ENCODE measurements at places on chromosomes 5 and 9.

- DNase-seq = no peak
Measured at GRCh38 chr5:142317753-142318152, 7.1 kb downstream of the SPRY4 start.

DNA sequence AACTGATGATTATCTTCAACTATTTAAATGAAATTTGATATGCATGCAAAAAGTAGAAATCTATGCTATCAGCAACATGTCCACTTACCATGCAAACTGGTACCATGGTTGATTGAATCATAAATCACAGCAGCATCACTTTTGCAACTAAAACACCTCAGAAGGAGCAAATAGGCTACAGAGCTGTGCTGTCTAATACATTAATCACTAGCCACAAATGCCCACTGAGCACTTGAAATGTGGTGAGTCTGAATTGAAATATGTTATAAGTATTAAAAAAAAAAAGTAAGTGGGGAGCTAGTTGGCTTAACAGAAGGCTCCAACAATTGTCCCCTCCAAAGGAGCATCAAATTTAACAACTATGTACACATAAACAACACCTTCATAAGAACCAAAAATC is 112.5 kb downstream of the FAM114A2 start:
- DNase-seq = no peak

- no peak for DNase-seq
Measured at GRCh38 chr5:175457466-175457865, 13.5 kb upstream of the DRD1 start.

GRCh38 chr9:128927731-128928411 is 7.1 kb downstream of the PHYHD1 start:
- peak; percentile 50 for DNase-seq

DNA sequence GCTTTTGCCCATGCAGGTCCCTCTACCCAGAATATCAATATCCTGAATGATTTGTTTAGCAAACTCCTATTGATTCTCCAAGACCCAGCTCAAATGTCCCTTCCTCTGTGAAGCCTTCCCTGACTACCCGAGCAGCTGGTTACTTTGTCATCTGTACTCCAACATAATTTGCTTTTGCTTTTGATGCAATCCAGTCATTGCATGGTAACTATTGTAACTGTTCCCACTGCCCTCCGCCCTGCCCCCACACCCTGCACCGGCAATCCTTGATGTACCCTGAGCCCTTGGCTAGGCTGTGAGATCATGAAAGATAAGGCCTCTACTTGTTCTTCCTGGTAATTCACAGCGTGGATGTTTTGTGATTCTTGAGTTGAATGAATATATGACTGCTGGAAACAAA is 119.9 kb upstream of the BOD1 start:
- DNase-seq = no peak

DNA sequence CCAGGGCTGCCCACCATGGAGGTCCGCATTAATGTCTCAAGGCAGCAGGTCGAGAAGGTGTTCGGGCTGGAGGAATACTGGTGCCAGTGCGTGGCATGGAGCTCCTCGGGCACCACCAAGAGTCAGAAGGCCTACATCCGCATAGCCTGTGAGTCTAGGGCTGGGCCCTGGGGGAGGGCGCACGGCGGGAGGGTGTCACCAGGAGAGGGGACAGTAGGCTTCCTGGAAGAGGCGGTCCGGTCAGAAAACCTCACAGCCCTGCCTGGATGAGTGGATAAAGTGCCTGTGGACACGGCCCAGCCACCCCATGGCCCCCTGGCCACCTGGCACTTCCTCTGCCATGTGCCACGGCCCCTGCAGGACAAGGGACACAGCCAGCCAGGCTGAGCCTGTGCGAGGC is 31.0 kb downstream of the HK3 start:
- DNase-seq = no peak

DNA sequence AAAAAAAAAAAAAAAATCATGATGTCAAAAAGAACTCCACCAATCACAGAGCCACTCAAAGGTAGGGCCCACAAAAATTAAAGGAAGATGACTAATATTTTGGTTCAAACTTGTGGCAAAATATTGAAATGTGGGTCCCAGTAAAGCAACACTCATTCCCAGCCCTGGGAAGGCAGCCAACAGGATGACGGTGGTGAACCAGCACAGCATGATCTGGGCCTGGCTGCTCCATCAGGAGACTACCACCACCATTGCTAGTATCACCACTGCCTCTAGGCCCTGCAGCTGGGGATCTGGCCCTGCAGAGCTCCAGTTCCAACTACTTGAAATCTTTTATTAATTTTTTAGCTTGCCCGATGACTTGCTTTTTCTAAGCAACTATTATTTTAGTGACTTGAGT is 206.8 kb upstream of the ITGA1 start:
- DNase-seq = no peak

DNA sequence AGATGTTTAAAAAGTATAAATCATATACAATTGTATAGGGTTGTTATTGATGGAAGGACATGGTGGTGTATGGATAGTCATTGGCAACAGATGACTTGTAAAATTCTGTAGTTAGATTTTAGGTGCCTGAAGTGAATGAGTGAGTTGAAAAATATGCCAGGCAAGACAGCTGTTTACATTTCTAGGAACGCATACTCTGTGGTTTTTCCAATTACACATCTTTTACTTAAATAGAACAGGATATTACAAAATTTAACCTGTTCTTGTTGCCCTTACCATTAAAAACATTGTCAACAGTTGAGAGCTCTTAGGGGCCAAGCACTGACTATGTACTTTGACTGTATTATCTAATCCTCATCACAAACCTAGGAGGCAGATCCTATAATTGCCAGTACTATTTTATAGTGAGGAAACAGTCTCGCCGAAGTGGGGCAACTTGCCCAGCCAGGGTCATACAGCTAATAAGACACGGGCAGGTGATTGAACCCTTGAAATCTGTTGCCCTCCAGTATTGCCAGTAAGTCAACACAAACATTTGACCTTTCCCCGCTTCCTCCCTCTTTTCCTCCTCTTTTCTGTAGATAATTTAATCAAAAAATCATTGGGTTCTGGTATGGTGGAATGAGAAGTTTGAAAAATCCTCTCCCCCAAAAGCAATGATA is 88.6 kb downstream of the MACROH2A1 start:
- no peak for DNase-seq

GRCh38 chr9:124403246-124403645 is 12.0 kb downstream of the PSMB7 start:
- no peak for DNase-seq

DNA sequence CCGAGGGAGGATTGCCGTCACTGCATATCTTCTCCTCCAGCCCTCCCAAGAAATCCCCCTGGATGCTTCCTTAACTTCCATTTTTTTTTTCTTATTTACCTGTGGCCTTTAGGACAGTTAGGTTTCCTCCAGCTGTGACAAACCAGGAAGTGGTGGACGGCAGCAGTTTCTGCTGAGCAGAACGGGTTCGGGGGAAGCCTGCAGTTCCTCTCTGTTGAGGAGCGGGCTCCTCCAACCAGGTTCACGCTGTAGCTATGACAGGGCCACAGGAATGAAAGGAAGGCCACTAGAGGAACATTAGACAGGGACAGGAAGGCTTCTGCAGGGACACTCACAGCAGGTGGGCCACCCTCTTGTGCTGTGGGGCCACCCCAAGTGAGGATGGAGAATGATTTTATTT is 76.7 kb upstream of the SYK start:
- no peak for DNase-seq

- DNase-seq = no peak
Measured at GRCh38 chr9:98455256-98456155, 200.1 kb upstream of the TBC1D2 start.

- no peak for DNase-seq
Measured at GRCh38 chr5:131277875-131278740, 14.3 kb downstream of the CDC42SE2 start.

DNA sequence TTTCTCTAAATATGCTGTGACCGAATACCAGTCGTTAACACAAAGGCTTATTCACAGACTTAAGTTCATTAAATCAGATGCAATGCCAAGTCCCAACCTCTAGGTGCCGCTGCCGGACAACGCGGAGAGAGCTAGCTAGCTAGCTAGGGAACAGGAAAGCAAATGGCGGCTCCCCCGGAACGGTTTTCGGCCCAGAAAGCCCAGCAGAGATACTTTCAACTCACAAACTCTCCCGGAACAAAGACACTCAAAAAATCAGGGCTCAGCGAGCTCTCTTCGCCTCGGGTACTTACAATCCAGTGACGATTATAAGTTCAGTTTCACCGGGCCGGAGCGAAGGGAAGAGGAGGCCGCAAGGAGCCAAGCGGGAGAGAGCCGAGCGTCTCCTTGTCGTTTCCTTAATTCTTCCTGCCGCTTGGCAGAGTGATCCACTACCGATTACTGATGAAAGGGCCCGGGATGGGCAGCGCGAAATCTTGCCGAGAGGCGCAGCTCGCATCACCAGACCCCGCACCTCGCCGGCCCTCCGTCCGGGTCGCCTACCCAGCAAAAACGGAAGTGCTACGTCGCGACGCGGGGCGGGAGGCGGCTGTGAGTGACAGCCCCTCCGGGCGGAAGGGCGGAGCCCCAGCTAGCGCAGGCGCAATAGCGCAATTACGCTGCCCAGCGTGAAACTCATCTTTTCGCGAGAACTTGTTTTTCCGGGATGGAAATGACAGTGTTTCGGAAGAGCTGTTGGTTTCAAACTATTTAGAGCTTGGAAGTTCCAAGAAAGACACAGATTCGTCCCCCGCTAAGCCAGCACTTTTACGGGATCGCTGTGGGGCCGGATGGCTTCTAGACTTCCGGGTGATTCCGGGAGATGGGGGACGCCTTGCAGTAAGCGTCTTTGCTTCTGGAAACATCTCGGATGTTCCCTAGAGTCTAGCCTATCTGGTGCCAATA is at the start of gene TAF7:
Gene TAF7, minus strand, starts transcription at position 560 of the 945 bp plus-strand sequence. CDS start 740 bp downstream, outside the sequence.
- DNase-seq = peak; percentile 93

DNA sequence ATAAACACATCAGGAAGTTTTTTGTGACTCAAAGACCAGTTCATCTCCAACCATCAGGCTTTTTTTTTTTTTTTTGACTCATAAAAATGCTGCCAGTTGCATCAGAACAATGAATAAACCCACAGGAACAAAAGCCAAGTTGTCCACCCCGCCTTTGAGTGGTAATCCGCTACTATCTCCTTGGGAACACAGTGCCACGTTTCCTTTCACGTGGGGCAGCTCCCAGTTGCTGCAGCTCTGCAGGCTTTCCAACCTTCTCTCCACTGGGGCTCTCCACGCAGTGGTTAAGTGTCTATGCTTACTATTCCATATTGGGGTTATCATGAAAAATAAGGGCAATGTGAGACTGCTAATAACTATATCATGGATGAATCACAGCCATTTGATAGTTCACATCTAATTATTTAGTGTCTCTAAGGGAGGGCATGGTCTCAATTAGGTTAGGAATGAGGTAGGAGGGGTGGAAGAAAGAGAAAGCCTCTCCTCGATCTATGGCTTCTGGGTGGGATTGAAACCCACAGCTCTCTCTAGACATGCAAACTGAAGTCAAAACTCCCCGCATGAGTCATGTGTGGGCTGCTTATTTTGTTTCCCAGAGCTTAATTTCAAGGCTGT is 55.8 kb upstream of the ACTBL2 start:
- no peak for DNase-seq

DNA sequence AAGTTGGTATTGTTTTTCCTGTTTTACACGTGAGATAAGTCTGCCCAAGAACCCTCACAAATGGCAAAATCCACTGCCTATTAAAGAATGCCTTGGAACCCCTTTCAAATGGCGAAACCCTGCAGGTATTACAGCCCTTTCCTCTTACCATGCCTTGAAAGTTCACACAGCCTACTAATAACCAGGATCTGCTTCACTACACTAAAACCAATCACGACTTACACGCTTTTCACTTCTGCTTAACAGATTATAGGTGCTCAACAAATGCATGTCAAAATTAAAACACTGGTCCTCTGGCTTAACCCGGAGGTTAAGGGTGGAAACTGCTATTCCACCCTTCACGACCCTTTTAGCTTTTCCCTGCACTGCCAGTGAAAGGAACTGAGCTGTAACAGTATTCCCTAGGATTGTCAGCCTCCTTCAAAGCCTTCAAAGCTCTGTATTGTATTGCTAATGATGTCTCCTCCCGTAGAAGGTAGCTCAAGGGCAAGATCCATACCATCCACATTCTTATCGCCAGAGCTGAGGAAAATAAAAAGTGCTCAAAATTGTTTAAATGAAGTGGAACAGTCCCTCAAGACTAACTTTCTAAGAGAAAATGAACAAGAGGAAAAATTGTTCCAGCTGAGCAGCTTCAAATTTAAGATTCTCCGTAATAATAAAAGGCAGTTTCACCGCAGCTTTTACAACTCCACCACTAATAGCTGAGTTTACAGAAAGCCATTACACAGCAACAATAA is 997 bp downstream of the AUH start:
- DNase-seq = no peak

- no peak for DNase-seq
Measured at GRCh38 chr5:93191035-93191817, 389.8 kb downstream of the NR2F1-AS1 start.

GRCh38 chr5:33583332-33583731 is 142.6 kb downstream of the TARS1 start:
- DNase-seq = no peak

DNA sequence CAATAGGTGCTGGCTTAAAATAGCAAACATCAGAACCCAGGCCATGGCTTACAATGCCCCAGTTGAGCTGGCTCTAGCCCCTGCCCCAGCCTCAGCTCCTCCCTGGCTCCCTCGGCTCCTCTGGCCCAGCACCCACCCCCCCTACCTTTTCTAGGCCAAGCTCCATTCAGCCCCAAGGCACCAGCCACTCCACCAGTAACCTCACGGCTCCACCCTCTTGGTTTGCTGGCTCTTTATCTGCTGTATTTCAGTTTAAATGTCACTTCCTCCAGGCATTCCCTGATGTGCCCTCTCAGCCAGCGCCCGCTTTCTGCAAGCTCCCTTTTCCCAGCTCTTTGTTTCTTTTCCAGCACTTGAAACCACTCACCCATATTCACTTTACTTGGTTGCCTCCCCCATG is 10.6 kb downstream of the C1QTNF2 start:
- no peak for DNase-seq

DNA sequence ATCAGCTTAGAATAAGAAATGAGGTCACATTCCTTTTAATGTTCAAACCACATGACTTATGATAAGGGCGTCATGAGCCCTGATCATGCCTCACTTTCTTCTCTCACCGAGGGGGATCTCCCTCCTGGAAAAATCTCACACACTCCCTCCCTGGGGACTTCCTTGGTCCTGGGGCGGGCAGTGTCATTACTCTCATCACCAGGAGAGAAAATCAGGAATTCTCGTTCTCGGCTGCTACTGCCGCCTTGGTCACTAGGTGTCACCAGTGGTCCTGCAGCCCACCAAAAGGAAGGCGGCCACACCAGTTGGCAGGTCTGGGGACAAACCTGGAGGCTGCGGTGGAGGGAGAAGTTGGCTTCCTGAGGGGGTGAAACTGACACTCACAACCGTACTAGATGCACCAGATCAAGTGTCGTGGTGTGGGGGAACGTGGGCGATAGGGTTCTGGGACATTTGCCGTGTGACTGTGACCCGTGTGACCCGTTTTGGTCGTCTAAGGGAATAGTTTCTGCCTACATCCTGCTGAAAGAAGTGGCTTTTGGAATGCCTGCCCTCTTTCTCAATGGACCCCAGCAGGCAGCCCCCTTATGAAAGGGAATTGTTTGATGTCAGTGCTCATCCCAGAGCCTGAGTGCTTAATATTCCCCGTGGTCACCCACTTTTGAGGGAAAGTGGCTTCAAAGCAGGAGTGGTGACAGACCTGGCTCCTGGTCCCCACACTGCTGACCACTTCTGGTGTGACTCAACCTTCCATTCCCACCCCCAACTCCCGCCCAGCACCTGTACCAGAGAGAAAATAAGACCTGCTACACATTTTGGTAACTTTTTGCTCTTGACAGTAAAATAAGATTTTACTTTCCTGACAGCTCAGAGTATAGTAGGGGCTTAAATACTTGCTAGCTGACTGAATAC is 63.2 kb downstream of the ACER2 start:
- peak; percentile 49 for DNase-seq

GRCh38 chr9:136002881-136003280 is 41.7 kb upstream of the UBAC1 start:
- no peak for DNase-seq

- DNase-seq = no peak
Measured at GRCh38 chr9:30310711-30311110, 2073.7 kb upstream of the ACO1 start.

All from stimulated activated CD4-positive, alpha-beta T cell treated with anti-CD3 and anti-CD28 coated beads, Interleukin-4, amount 100 ng/mL, for 1 hour (primary cell).